Smooth muscle cell of trachea (primary cell): ENCODE measurements at places on chromosomes 6 and 20. TPM values are rescaled to one million over a fixed set of nuclear protein-coding genes. Genes with fewer than 3 reads are reported as not detected.

Gene DCDC2
- total RNA-seq = not detected in 2 replicates

Gene PRR3
- 4.1 and 5.1 TPM in 2 replicates for total RNA-seq

Gene ADAM33
- total RNA-seq = 136 and 154 TPM in 2 replicates

Gene HRH3
- total RNA-seq = not detected in 2 replicates

Gene CALHM5
- total RNA-seq = 5.5 and 6.3 TPM in 2 replicates

Gene OR2H2
- not detected in 2 replicates for total RNA-seq

Gene MUC21
- not detected in 2 replicates for total RNA-seq

Gene PHACTR3
- total RNA-seq = not detected in 2 replicates

Gene CCN6
- not detected in 2 replicates for total RNA-seq

Gene TFAP2D
- not detected in 2 replicates for total RNA-seq

Gene DEFB124
- total RNA-seq = not detected in 2 replicates

Gene MYH7B
- 0.15 and 0.33 TPM in 2 replicates for total RNA-seq

Gene PPP1R14C
- total RNA-seq = 0.29 and 0.33 TPM in 2 replicates

Gene MAD2L1BP
- total RNA-seq = 30.4 and 42.2 TPM in 2 replicates

Gene EPHA7
- total RNA-seq = 0.29 TPM in 1 of 2 replicates, not detected in the other

Gene PNLDC1
- total RNA-seq = not detected in 2 replicates

Gene POU5F1
- 0.33 TPM in 1 of 2 replicates, not detected in the other for total RNA-seq

Gene RBCK1
- 91.0 and 119 TPM in 2 replicates for total RNA-seq

Gene TRIM15
- not detected in 2 replicates for total RNA-seq

Gene SPATS1
- not detected in 2 replicates for total RNA-seq

Gene ANGPT4
- total RNA-seq = not detected in 2 replicates

Gene NRSN1
- total RNA-seq = not detected in 2 replicates

Gene SEC23B
- total RNA-seq = 35.2 and 41.4 TPM in 2 replicates

Gene IL17A
- total RNA-seq = not detected in 2 replicates

Gene ECT2L
- 0.50 TPM in 1 of 2 replicates, not detected in the other for total RNA-seq

Gene AKAP12
- 155 and 204 TPM in 2 replicates for total RNA-seq

Gene EYS
- total RNA-seq = 0.29 and 0.50 TPM in 2 replicates

Gene MUCL3
- total RNA-seq = not detected in 2 replicates

Gene GLP1R
- not detected in 2 replicates for total RNA-seq

Gene BCAS4
- total RNA-seq = 15.7 and 21.5 TPM in 2 replicates

Gene FOXO3
- 42.9 and 64.3 TPM in 2 replicates for total RNA-seq

Gene HLA-DRB1
- 0.17 TPM in 1 of 2 replicates, not detected in the other for total RNA-seq

Gene NDUFAF5
- 10.9 and 19.1 TPM in 2 replicates for total RNA-seq

Gene BMP7
- total RNA-seq = not detected in 2 replicates

Gene APCDD1L
- 3.6 and 17.5 TPM in 2 replicates for total RNA-seq

Gene SYCP2L
- total RNA-seq = not detected in 2 replicates

Gene CPXM1
- under 0.01 and 0.83 TPM in 2 replicates for total RNA-seq

Gene RSPH4A
- 0.15 and 0.17 TPM in 2 replicates for total RNA-seq

Gene C6orf15
- total RNA-seq = not detected in 2 replicates

Gene LY6G6D
- total RNA-seq = not detected in 2 replicates

Gene OPRL1
- 1.9 and 5.8 TPM in 2 replicates for total RNA-seq

Gene IP6K3
- 0.50 TPM in 1 of 2 replicates, not detected in the other for total RNA-seq

Gene GHRH
- not detected in 2 replicates for total RNA-seq

Gene NOX3
- not detected in 2 replicates for total RNA-seq

Gene SCRT2
- total RNA-seq = not detected in 2 replicates

Gene OR12D2
- total RNA-seq = not detected in 2 replicates

Gene ELOVL4
- 5.6 and 8.7 TPM in 2 replicates for total RNA-seq

Gene VTA1
- 50.8 and 57.9 TPM in 2 replicates for total RNA-seq

Gene PACRG
- total RNA-seq = 1.3 TPM in 1 of 2 replicates, not detected in the other

Gene GGTLC1
- not detected in 2 replicates for total RNA-seq

Gene MYBL2
- total RNA-seq = 0.66 and 7.0 TPM in 2 replicates

Gene NFATC2
- total RNA-seq = under 0.01 and 0.17 TPM in 2 replicates

Gene C20orf144
- under 0.01 and 0.44 TPM in 2 replicates for total RNA-seq

Gene FAM83B
- total RNA-seq = under 0.01 TPM in 1 of 2 replicates, not detected in the other

Gene KIAA1755
- total RNA-seq = 4.1 and 4.3 TPM in 2 replicates

Gene HLA-DRB5
- 0.15 TPM in 1 of 2 replicates, not detected in the other for total RNA-seq

Gene PLCG1
- 64.6 and 92.8 TPM in 2 replicates for total RNA-seq

Gene LTB
- not detected in 2 replicates for total RNA-seq
